ENCODE measurements at places on chromosomes 11 and 22.

- peak; percentile 96 for DNase-seq
These were observed 200.9 kb downstream of the MYO18B start for GRCh38 chr22:25942856-25943411.

GRCh38 chr11:21893565-21893867 is 299.4 kb upstream of the ANO5 start:
- DNase-seq: no peak

DNA sequence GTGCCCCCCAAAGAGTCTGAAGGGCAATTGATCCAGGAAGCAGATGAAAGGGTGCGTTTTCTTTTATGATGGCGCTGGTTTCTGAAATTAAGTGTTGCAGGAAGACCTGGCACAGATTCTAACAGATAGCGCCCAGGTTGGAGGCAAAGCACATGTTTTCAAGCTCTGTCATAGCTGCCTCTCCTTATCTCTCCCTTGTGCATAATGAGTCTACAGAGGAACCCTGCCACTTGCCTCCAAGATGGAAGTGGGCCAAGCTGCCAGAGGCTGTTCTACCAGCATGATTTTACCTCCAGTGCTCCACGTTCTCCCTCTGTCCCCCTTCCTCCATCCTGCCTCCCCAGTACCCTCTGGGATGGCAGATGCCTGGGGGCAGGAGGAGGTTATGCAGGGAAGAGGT is 30.0 kb upstream of the TLCD5 start:
- no peak for DNase-seq

DNA sequence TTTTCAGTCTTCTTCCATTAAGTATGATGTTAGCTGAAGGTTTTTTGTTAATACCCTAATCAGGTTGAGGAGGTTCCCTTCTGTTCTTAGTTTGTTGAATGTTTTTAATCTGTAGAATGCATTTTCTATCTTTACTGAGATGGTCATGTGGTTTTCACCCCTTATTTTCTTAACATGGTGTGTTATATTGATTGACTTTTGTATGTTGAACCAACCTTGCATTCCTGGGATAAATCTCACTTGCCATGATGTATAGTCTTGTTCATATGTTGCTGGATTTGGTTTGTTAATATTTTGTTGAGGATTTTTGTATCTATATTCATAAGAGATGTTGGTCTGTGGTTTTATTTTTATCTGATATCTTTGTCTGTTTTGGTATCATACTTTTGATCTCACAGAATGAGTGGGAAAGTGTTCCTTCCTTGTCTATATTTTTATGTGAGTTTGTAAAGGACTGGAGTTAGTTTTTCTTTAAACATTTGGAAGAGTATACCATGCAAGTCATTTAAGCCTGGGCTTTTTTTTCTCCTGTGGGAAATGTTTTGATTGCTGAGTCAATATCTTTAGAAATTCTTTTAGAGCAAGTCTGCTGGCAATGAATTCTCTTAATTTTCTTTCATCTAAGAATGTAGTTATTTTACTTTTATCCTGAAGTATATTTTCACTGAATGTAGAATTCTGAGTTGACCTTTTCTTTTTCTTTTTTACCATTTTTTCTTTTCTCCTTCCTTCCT is 5.5 kb upstream of the P4HA3 start:
- no peak for DNase-seq

DNA sequence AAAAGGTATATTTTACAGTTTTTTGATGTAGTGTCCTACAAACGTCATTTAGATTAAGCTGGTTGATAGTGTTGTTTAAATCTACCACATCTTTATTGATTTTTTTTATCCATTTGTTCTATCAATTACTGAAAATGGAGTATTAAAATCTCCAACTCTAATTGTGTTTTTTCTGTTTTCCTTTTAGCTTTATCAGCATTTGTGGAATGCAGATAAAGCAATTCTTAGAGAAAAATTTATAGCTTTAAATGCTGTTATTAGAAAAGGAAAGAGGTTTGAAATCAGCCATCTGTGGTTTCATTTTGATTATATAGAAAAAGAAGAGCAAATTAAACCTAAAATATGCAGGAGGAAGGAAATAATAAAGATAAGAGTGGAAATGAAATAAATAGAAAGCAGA is 39.4 kb upstream of the CBX6 start:
- DNase-seq: no peak

DNA sequence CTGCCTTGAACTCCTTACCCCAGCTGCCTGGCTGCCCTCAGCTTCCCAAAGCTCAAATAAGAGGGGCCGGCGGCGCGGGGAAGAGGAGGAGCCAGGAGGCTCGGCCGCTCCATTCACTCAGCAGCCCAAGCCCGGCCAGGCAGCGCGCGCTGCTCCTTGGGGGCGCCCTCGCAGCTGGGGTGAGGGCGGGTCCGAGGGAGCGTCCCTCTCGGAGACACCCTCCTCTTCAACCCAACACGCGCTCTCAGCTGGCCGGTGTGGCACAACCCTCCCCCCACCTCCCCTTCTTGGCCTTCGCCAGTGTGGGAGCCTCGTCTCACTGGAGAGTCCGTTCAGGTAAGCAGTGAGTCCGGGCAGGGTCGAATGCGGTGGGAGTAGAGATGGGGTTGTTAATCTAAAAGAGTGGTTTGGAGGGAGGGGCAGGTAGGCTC is at the start of gene WT1:
TSS of gene WT1 (minus strand) at position 29 of the 431 bp plus-strand sequence.
- no peak for DNase-seq

- no peak for DNase-seq
These were observed 11.6 kb downstream of the TP53AIP1 start for GRCh38 chr11:128931066-128931465.

- no peak for DNase-seq
These were observed 843 bp downstream of the OR56B1 start for GRCh38 chr11:5737091-5737490.
